ENCODE measurements at places on chromosomes 4 and X. TPM values are rescaled to one million over a fixed set of nuclear protein-coding genes. Genes with fewer than 3 reads are reported as not detected.

DNA sequence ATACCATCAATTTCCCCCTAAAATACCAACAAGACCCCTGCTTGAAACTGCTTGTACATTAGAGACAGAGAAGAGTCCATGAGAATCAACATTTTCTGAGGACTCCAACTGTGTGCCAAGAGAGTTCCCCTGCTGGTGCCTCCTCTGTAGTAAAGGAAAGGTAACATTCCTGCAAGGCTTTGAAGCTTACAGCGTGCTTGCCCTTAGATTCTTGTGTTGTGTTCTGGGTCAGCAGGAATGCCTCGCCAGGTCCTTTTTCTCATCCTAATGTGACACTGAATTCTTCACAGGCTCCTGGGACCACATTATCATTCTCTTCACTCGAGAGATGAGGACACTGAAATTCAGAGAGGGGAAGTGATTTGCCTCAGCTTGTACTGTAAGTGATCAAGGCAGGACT is 9.7 kb upstream of the EOLA2 start:
- DNase-seq = no peak

GRCh38 chr4:83438719-83439118 is 16.9 kb downstream of the HELQ start:
- DNase-seq = no peak

DNA sequence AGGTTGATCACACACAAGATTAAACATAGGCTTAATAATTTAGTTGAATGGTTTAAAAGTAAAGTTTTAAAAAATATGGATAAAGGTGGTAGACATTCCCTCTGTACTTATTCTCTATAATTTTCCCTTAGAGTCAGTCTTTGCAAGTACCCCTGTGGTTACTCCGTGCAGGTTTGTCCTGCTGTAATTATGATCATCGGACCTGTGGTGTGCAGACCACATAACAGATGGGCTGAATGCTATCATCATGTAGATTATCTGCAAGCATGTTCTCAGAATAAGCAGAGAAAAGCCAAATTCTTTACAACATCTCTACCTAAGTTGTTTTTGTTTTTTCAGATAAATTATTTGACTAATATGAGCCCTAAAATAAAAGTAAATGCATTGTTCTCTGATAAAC is 146.8 kb downstream of the FSTL5 start:
- no peak for DNase-seq

DNA sequence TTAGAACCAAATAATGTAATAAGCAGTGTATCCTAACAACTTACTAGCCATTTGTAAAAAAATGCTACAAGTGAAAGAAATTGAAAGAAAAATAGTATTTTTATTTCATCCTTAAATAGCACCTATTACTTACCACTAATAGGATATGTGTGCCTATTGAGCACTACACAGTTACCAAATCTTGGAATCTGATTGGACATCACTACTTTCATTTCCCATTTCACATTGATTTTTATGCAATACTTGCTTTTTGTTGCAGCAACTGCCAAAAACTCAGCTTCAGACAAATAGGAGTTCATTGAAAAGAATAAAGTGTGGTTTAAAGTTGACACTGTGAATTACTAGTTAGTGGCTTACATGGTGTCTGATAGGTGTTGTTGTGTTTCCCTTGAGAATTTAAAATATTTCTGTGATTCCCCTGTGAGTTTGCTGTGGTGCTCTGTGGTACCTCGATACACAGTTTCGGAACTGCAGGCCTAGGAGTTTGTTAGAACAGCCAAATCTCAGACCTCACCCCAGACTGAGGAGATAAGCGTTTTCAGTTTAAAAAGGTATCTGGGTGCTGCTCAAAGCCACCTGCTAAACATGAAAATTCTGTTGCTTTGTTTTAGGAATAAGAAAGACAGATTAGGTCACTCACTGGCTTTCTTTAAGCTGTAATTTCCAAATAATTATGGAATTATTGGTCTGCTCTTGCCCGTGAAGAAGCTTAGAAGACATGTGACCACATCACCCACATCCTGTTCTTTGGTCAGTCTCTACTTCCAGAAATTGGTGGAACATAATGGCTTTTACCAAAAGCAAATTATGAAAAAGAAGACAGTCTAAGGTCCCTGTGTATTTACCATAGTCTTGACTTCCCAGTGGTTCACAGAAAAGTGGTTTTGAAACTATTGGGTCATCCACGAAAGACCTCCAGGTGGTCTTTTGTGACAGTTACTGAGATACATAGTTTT is 97.8 kb downstream of the SYTL5 start:
- no peak for DNase-seq

DNA sequence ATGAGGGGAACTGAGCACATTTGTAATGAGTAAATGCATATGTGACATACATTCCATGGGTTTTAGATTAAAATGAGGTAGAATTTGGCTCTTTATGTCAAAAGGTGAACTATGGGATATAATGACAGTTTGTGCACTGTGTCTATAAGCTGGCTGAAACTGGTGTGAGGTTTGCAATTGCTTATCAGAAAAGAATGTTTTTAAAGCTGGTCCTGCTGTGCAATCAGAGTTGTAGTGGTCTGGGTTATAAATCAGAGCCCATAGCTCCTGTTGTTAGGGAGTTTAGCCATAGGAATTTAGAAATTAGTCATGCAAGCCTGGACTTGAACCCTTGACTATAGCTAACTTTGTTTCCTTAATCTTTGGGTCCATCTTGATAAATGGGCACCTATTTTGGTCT is 23.1 kb upstream of the GATB start:
- no peak for DNase-seq

DNA sequence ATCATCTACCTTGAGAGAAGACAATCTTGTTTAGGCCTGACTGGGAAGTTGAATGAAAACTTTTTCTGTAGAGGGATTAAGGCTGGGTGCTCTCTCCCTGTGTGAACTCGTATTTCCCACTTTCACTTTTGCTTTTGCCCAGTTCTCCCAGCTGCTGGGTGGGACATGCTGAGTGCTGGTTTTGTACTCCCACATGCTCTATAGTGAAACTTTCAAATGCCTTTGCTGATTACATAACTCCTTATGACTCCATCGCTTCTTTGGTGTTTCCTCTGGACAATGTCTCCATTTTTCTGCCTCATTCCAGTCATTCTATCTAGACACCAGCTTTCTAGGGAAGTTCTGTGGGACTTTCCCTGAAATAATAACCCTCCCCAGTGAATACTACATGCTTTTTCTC is 100.5 kb downstream of the CLNK start:
- DNase-seq = no peak

DNA sequence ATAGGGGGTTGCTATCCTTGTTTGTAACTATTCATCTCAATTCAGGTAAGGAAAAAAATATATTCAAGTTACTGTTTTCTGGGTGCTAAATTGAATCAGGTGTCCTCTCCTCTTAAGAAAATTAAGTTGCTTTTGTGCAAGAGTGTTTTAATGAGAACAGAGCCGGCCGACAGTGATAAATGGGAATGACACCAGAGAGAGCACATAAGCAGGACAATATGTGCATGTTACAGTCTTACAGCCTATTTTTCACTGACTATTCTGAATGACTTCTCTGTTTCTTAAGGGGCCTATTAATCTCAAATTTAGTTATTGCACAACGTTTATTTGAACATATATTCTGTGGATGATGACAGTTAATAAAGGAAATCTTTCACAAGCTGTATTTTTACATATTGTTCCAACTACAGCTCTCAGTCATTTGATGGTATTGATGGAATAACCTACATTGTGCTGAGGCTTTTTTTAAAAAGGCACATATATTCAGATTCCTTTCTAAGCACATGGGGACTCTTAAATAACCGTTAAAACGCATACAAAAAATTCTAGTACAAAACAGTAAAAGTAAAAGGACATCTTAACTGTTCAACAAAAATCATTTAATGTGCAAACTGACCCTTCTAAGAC is 68.4 kb downstream of the SLC10A7 start:
- no peak for DNase-seq

DNA sequence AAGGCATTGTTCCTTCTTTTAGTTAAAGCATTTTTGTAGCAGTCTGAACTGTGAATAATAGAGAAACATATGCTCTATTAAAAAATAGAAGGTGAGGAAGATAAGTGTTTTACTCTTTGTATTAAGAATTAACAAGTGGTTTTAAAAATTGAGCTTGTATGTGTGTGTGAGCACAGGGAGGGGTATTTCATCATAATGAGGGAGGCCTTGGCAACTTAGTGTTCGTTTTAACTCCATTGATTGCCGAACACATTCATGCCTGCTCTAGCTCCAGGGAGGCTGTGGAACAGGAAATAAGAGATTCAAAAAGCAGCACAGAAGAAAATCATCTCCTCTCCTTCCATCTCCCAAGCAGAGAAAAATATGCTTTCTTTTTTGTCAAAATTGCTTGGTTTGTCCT is 14.8 kb downstream of the SHROOM3 start:
- no peak for DNase-seq

The STATH gene
- not detected for total RNA-seq

The PABPC4L gene
- total RNA-seq = 0.66 TPM

The HSFX4 gene
- not detected for total RNA-seq

- DNase-seq = no peak
These were observed 102.6 kb downstream of the PHEX start for GRCh38 chrX:22134681-22135080.

DNA sequence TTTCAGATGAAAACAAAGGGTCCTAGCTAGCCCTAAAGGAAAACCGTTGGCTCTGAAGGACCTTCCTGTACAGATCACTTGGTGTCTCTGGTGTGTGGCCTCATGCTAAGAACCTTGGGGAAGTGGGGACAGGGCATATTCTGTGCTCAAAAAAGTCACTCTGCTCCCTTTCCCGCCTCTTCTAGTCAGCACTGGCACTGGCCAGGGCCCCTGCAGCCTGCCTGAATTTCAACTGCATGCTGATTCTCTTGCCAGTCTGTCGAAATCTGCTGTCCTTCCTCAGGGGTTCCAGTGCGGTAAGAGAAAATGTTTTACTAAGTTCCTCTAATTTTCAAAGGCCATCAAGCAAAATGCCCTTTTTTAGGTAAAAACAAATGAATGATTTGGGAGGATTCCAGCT is 3.4 kb downstream of the CYBB start:
- DNase-seq = no peak

The RWDD4 gene
- 18.0 TPM for total RNA-seq

DNA sequence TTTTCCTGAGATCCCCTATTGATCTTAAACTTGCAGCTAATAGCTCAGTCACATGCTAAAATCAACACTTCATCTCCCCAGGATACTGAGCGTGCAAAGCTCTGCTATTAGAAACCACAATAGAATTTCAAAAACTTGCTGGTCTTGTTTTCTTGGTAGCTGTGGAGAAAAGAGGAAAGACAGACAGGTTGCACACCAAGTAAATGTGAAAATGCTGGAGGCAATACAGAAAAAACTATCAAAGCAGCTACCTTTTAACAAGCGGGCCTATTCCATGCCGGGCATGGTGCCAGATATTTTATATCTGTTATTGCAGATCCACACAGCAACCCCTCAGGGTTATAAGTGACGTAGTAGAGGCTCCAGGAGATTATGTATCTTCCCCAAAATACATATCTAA is 171.9 kb downstream of the DCTD start:
- no peak for DNase-seq

The LEF1 gene
- total RNA-seq = 0.41 TPM

- DNase-seq = no peak
These were observed 26.3 kb downstream of the RTL5 start for GRCh38 chrX:72105436-72105835.

DNA sequence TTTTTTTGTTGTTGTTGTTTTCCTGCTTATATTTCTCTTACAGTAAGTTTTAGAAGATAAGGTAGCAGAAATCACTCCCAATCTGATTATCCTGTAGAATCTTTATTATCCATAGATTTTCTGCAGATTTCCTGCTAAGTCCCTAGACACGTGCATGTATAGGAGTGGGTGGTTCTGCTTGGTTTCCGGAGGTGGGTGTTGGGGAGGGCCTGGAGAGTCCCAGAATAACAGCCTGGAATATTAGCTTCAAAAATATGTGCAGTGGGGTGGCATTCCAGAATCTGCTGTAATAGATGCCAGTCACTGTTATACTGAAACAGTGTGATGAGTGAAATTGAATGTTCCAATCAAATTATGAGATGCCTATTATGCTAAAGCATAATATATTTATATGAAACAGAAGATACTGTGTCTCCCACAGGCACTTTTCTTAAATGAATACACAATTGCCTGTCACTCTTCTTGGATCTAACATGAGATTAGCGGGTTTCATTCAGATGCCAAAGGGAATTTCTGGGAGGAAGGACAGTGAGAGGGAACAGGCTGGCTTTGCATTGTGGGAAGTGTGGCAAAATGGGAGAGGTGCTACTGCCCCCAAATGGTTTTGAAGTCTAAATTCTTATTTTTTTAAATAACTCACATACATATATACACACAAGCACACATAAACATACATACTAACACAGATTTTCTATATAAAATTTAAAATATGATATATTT is 37.6 kb downstream of the C4orf50 start:
- DNase-seq = no peak

The GPR119 gene
- total RNA-seq = not detected

- no peak for DNase-seq
These were observed 52.1 kb downstream of the RAB40A start for GRCh38 chrX:103467156-103467555.

DNA sequence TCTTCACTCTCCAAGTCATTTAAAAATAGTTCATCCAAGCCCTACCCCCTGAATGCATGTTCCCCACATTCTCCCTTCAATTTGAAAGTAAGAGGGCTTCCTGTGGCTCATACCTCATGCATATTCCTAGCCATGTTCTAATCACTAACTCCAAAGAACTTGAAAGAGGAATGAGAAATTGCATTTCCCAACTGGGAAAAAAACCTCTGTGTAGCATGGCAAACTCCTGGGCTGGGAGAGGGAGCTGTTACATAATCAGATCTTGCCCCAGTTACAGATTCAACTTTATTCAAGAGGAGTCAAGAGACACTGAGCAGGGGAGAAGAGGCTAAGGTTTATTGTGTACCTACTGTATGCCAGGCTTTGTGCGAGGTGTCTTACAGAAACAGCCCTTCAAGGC is 90.2 kb downstream of the SLC2A9 start:
- no peak for DNase-seq

DNA sequence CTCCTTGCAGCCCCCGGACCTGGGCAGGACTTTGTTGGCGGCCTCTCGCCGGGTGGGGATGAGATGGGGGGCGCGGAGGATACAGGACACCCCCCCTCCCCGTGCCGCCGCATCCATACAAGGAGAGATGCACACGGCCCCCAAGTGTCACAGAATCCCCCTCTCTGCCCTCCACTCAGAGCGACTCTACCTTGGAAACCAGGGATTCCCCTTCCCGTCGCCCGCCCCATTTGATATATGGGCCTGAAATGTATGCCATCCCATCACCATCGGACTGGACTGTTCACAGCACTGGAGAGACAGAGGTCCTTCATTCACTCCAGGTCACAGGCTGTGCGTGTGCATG is 426 bp downstream of the PORCN start:
- no peak for DNase-seq

The L1CAM gene
- 4.0 TPM for total RNA-seq

The ATP1B4 gene
- total RNA-seq = 1.8 TPM

GRCh38 chrX:119745283-119745848 is 13.0 kb upstream of the SOWAHD start:
- no peak for DNase-seq

- DNase-seq = no peak
These were observed 20.3 kb upstream of the PDCL2 start for GRCh38 chr4:55612341-55612740.
